ENCODE measurements at places on chromosomes 1 and 21. TPM values are rescaled to one million over a fixed set of nuclear protein-coding genes. Genes with fewer than 3 reads are reported as not detected.

MAP3K21 gene
- total RNA-seq, result 1.7 TPM

PTPRF gene
- 165 TPM for total RNA-seq

MYOC gene
- 7.1 TPM for total RNA-seq

PRKCZ gene
- 16.1 TPM for total RNA-seq

SLC44A5 gene
- total RNA-seq, result 1.1 TPM

KIF26B gene
- total RNA-seq, result 4.0 TPM

DNA sequence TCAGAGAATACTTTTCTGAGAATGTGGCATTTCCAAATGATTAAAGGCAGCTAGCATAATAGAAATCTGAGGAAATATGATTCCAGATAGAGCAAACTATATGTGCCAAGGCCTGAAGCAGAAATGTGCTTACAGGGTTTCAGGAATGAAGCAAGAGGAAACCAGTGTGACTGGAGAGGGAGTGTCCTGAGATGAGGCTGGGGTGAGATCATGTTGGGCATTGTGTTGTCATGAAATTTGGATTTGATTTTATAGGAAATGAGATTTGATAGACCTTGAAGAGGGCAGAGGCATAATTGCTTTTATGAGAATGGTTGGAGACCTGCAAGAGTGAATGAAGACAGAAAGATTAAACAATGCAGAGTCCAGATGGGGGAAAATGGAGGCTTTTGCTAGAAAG lies 338.1 kb upstream of the SNX7 start:
- no peak for DNase-seq

- no peak for DNase-seq
Observed at GRCh38 chr1:8689431-8690252, 127.8 kb downstream of the RERE start.

DNA sequence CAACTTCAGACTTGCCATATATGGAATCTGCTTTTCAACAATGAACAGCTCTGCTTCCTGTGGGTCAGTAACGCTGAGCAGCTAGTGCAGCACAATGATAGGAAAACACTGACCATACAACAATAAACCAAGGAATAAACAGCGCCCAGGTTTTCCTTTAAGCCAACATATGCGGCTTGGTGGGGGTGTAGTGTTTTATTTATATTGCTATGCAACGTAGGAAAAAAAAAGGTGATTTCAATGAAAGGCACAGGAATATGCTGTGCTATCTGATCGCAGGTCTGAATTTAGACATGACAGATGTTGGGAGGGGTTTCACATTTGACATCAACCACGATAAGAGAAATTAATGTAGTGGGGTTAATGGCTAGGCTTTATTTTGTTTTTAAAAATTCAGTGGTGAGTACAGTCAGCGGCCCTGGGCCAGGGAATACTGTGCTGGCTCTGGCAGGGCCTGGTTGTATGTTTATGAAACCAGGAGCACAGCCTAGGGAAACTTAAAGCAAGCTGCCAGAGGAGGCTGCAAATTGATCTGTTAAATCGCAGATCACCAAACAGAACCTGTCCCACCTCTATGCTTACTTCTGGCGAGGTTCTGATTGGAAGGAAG lies 4.3 kb downstream of the TSPAN2 start:
- DNase-seq, result no peak

DNA sequence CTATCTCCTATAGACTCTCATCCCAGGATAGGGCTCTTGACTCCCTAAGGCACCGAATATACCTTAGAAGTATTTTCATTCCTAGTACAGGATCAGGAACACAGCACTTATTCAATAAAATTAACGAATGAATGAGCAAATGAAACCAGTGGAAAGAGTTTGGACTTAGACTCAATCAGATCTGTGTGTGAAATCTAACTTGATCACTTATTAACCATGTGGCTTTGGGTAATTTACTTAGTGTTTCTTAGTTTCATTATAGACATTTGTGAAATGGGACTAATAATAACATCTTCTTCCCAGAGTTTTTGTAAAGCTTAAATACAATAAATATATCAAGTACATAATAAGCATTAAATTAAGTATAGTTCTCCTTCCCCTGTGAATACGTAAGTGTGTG lies 230.1 kb downstream of the ADGRL2 start:
- DNase-seq, result no peak

DNA sequence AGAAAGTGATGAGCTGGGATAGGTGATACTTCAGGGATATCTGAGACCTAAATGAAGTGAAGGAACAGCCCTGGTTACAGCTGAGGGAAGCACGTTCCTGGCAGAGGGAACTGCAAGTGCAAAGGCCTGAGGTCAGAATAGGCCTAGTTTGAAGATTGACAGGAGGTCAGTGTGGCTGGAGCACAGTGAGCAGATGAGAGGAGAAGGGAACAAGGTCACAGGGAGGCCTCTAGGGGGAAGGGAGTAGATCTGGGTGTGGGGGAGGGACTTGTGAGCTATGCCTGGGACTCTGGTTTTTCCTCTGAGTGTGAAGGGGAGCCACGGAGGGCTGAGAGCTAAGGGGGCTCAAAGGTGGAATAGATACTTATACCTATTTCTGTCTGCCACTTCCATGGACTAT lies 736.4 kb downstream of the MATN1 start:
- DNase-seq, result no peak

DNA sequence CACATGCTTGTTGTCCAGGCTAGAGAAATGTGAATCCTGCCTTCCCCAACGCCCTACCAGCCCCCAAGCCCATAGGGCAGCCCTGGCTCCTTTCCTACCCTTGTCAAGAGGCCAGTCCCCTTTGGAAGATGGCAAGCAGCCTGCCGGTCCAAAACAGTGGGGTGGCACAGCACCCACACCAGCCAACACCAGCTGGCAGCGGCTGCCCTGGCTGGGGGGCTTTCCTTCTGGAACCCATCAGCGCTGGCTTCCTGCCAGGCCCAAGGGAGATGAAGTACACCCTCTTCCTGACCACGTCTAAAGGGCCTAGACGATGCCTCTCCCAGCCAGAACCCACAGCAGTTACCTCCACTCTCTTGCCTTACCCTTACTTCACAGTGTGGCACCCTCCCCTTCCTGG lies 24.2 kb downstream of the KCNN3 start:
- DNase-seq, result no peak

GRCh38 chr1:22773981-22774832 lies 63.6 kb downstream of the EPHB2 start:
- DNase-seq, result peak; percentile 88

DNA sequence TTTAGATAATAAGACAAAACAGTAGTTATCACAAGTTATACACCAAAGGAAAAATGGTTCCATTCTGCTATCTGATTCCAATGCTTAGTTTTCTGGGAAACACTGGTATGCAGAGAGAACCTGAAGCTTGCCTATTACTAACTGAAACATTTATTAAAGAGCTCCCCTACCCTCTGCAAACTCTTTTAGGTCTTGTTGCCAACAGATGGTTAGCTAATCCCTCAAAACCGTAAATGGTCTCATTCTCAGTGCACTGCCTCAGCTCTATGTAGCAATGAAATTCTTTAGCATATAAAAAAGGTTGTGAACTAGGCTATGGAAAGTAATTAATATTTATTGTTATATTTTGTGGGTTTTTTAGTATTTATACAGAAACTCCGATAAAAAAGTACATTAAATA lies 20.4 kb downstream of the C21orf91 start:
- no peak for DNase-seq

DNA sequence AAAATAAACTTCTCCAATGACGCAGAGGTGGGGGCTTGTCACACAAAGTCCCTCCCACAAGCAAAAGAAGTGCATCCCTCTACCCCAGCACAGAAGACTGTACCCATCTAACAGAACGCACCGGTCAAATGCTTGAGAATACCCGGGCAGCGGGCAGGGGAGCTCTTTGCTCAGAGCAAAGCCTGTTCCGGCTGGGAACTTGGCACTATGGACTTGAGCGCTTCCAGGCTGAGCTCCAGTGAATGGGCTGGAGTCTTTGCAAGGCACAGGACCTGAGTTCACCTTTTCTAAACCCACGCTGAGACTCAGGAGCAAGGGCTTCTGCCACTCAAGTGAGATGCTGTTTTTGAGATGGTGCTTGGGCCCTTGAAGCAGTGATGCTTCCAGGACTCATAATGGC lies 20.3 kb downstream of the RHBG start:
- no peak for DNase-seq

- DNase-seq, result no peak
Observed at GRCh38 chr21:39434950-39435349, 10.6 kb downstream of the LCA5L start.

DNA sequence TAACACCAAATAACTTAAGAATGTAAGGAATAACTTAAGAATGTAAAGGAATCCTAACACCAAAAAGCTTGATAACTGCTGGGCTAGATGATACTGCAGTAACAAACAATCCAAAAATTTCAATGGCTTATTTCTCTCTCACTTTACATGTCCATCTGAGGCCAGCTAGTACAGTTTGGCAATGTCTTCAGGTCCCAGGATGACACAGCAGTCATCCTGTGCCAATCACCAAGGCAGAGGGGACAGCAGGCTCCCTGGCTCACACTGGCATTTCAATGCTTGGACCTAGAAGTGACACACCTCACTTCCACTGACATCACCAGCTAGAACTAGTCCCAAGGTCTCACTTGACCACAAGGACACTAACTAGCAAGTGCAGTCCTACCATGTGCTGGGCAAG lies 15.3 kb downstream of the DNAJC11 start:
- DNase-seq, result no peak

DNA sequence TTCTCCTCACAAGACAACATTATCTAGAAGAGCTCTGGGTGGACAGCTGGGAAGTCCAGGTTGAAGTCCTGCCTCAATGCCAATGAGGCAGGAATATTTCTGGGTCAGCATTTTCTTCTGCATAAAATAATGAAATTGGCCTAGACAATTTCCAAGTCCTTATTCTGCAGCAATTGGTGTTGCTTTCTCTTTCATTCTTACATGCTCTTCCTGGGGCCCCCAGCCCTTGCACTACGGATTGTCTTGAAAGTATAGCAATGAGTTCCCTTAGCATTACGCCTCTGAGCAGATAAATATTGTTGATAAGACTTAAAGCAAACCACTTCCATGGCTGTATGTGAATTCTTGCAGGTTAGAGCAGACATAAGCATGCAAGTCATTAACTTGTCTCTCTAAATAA lies 188.5 kb downstream of the TGFBR3 start:
- DNase-seq, result no peak

DNA sequence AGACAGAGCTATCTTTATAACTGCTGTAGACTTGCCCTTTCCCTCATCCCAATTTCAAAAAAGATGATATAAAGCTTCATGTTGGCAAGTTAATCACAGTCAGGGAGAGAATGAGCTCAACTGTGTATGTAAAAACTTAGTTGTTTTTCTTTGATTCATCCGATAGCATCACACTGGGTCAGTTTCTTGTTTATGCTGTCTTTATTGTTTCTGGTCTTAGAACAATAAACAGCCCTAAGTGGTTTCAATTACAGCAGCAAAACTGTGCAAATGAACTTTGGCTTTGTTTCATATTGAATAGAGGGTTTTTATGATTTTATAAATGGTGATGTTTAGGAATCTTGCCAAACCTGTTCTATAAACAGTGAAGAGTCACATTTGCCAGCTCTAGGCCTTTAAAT lies 423.8 kb upstream of the CXADR start:
- no peak for DNase-seq

Measured in ovary (tissue), 10 donors.